ENCODE measurements at places on chromosomes 12 and 14.
A peak's percentile ranks its signal among the peaks of the same experiment; 100 is the strongest.

DNA sequence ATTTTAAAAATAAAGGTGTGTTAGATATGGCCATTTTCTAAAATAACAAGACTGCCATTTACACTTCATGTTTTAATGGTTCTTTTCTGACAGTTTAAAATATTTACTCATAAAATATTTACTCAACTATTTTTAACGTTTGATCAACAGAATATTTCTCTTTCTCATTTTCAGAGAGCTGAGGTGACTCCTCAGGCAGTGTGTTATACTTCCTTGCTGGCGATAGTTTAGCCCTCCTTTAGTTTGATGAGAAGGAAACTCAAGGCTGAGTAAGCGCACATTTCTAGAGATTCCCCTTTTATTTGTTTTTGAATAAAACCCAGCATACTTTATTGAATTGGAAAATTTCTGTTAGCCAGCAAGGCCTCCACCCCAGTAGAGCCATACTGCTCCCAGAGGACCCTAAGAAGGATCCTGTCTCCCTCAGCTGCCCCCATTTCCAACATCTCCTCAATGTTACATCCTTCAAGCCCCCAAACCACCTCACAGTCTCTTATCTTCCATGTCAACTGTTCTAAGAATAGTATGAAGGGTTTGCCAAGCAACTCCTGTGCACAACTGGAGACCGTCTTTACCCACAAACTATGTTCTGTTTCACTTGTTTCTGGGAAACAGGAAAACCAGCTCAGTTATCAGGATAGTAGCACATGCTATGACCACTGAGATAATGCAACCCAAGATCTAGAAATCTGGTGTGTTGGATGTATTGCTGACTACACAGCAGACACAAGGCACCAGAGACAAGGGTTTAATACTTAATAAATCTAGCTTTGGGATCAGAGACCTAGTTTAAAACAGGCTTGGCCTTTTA lies 129.5 kb downstream of the STXBP6 start:
- no peak for DNase-seq

GRCh38 chr12:26042645-26043044 lies 82.2 kb downstream of the BHLHE41 start:
- no peak for DNase-seq

- no peak for DNase-seq
Observed at GRCh38 chr14:101474563-101475455, 86.5 kb upstream of the DIO3 start.

DNA sequence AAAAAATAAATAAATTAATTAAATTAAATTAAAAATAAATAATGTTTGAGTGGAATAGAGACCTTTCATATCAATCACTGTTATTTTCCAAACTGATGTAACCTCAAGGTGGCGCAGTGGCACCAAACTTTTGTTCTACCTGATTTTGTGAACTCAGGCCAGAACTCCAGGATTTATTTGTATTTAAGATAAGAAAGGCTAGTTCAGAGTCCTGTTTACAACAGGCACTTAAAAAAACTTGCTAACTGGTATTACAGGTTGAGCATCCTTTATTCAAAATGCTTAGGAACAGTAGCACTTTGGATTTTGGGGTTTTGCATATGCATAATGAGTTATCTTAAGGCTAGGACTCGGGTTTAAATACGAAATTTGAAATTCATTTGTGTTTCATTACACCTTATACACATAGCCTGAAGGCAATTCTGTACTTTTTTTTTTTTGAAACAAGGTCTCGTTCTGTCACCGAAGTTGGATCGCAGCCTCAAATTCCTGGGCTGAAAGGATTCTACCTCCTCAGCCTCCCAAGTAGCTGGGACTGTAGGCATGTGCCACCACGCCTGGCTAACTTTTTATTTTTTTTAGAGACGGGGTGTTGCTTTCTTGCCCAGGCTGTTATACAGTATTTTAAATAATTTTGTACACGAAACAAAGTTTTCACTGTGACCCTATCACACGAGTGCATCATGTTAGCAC lies 32.4 kb downstream of the YY1 start:
- DNase-seq: peak; percentile 36

- no peak for DNase-seq
Observed at GRCh38 chr14:69040353-69040752, 61.3 kb upstream of the ACTN1 start.

DNA sequence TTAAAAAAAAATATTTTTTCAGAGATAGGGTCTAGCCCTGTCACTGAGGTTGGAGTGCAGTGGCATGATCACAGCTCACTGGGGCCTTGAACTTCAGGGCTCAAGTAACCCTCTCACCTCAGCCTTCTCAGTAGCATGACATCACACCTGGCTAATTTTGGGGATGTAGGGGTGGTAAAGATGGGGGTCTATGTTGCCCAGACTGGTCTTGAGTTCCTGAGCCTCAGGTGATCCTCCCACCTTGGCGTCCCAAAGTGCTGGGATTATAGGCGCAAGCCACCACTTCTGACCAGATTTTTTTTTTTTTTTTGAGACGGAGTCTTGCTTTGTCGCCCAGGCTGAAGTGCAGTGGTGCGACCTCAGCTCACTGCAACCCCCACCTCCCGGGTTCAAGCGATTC lies 80.9 kb downstream of the HECTD1 start:
- DNase-seq: no peak

DNA sequence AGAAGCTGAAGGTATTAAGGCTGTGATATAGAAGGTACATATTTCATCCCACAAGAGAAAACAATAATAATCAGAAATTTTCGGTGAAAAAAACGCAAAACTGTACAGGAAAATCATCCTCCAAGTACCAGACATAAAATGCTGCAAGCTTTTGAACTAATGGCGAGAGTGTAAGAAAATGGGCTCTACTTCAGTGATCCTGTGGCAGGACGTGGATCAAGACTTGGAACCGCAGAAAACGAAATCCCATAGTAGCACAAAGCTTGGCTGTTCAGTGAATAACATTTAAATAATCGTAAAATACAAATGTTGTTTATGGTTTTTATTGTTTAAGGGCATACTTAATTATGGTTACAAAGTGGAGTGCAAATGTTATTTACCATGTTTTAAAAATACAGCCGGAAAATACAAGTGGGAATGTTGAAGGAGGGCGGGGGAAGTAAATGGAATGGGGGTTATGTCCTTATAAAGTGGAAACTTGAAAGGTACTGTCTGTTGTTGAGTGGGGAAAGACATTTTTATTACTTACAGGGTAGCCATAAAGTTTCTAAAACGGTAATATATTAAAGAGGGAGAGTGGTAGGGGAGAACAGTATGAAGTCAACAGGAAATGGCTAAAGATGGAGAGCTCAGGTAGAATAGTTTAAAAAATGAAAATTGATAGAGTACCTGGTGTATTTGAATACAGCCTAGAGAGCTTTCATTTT lies 1.1 kb downstream of the SMIM10L1 start:
- DNase-seq: peak; percentile 48

GRCh38 chr14:100654025-100654813 lies 67.0 kb upstream of the BEGAIN start:
- no peak for DNase-seq

DNA sequence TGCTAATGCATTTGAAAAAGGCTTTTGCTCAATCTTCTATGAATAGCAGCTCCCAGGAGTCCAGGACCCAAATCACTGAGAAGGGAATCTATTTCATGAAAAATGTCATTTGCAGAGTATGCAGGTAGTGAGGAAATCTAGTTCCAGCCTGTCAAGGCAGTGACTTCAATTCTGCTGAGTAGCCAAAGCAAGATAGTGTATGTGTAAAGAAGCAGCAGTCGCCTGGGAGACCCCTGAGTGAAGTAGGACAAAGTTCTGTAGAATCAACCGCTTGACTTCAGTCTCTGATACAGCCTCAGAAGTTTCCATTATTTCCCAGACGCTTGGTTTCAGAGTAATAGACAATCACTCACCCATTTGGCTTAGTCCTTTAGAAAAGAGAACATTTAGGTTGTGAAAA lies 435.6 kb upstream of the LRFN5 start:
- no peak for DNase-seq

- no peak for DNase-seq
Observed at GRCh38 chr12:3219233-3219632, 142.1 kb downstream of the TSPAN9 start.

DNA sequence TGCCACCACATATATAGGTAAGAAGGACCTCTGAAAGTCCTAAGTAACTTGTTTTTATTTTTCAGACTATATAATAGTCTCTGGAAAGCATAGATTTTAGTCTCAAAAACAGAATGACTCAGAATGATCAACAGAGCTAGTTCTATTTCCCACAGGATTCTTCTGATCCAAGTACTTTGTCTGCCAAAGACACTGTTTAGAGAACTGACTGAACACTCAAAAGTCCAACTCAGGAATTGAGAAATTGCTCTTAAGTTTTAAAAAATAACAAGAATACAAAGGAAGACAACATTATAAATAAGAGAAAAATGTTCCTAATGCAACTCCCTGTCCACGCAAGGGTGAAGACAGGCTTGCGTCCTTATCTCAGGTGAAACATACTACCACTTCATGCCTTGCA lies 29.0 kb downstream of the LGMN start:
- DNase-seq: peak; percentile 54

GRCh38 chr12:126437934-126438333 lies 1372.7 kb downstream of the AACS start:
- DNase-seq: no peak

DNA sequence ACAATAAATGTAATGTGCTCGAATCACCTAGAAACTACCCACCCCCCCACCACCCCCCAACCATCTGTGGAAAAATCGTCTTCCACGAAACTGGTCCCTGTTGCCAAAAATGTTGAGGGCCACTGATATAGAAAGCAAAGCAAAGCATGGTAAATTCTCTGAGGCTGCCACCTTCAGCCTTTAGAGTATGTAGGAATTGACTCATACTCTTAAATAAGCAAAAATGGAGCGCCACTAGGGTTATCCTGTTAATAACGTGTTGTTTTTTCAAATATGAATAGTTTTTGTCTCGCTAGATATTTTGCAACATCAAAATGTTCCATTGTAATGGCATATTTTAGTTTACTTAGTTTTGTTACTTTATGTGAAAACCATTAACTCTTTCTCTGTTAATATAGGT lies 18.2 kb downstream of the DYNC1H1 start:
- DNase-seq: no peak

DNA sequence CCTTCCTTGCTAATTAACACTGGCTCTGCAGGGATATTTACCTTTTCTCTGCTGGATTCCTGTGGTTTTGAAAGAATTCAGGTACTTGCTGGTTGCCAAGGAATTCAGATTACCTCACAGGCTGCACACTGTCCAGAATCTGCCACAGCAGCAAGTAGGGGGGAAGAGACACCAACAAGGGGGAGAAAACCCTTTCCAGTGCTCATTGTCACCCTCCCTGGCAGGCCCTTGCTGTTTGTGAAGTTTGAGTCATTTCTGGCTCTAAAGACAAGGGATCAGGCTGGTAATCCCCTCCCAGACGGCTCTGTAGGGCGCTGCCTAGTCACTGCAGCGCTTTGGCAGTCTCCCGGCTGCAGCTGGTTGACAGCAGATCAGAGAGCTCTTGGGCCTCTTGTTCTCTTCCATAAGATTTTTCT lies 50.8 kb downstream of the TTLL5 start:
- DNase-seq: peak; percentile 84

- no peak for DNase-seq
Observed at GRCh38 chr12:95258803-95259202, 41.2 kb downstream of the VEZT start.

- no peak for DNase-seq
Observed at GRCh38 chr14:98512501-98513251, 759.3 kb downstream of the BCL11B start.

DNA sequence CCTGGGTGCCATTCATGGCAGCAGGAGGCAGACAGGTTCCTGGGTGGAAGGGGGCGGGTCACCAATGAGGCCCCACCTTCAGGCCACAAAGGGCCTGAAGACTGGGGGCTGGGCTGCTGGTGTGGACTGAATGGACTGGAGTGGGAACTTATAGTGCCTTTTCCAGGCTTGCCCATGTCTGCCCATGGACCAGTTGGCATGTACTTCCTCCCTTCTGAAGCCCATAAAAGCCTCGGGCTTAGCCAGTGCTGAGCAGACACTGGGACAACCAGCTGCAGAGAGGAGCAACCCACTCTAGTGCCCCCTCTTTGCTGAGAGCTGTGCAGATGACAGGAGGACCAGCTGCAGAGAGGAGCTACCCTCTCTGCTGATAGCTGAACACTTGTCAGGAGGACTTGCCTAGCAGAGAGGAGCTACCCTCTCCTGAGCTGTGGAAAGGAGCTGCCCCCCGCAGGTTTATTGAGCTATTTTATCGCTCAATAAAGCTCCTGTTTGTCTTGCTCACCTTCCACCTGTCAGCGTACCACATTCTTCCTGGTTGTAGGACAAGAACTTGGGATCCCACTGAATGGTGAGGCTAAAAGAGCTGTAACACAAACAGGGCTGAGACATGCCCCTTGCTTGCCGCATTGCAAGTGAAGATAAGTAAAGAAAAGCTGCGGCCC lies 34.0 kb downstream of the APAF1 start:
- no peak for DNase-seq

DNA sequence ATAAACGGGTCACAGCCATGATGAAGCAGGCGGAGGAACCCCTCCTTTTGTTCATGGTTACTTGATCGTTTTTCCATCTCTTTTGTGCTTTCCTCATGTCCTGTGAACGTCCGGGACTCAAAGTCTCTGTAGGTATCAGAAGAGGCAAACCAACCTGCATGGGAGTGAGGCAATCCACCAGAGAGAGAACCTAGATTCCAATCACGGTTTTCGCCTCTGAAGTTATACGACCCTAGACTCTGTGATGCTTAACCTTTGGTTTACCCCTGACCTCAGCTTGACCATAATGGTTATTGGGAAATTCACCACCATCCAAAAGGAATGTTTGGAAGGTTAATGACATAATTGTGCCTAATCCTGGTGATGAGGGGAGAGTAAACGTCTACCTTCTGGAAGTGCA lies 186.8 kb upstream of the PRICKLE1 start:
- DNase-seq: no peak

DNA sequence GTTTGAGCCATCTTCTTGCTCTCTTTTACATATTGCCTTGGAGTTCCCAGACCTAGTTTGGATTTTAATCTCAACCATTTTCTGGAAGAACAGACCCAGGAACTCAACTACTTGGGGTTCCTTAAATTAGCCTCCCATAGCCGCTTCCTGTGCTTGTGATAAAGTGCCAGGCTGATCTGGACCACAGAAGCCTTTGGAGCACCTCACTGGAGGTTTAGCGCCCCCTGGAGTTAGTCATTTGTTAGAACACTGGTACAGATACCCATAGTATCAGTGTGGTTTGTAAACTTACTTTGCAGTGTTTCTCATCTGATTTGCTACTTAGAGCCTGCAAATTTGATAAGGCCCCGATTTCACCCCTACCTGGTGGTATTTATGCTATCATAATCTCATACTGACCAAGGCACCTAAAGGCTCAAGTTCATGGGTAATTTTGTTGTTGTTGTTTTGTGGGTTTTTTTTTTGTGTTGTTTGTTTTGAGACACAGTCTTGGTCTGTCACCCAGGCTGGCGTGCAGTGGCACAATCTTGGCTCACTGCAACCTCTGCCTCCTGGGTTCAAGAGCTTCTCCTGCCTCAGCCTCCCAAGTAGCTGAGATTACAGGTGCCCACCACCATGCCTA lies 3.7 kb downstream of the UNC119B start:
- peak; percentile 82 for DNase-seq

- no peak for DNase-seq
Observed at GRCh38 chr12:116718655-116719454, 19.0 kb downstream of the SPRING1 start.
